SW480 (cell line): ENCODE measurements at places on chromosomes 5 and 9.
A peak's percentile ranks its signal among the peaks of the same experiment; 100 is the strongest.

- DNase-seq: no peak
Observed at GRCh38 chr9:69857828-69858227, 37.2 kb downstream of the CFAP95 start.

GRCh38 chr9:130330202-130330862, 64.8 kb downstream of the HMCN2 start:
- no peak for DNase-seq

DNA sequence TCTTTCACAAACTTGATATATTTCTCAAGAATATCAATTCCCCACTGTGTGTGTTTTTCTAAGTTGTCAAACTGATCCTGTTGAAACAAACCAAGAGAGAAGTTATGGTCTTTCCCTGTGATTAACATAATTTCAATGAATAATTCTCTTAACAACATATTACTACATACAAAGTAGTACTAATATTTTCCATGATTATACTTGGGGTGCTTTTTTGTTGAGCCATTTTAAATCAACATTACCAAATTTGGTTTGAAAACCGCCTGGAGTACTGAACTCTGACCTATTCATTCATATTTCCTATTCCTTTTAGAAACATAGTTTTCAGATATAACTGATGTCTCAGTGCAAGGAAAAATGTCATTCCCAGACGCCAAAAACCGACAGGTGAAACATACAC, 48.1 kb downstream of the FNBP1 start:
- no peak for DNase-seq

DNA sequence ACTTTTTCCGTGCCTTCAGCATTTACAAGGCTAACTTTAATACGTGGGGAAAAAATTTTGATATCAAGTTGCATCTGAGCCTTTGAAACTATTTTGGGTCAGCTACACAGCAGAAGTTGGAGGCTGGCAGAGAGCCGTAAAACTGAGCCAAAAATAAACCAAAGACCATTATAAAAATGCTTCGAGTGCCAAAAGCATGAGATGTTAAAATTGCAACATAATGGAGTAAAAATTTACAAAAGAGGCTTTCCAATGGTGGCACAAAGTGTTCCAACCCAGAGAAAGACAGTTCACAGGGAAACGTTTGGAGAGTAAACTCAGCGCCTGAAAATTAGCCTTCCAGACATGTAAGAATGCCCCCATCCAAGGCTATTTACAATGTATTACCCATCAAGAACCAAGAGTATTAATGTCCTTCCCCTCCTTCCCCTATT, 190.3 kb downstream of the TLE1 start:
- DNase-seq: no peak

DNA sequence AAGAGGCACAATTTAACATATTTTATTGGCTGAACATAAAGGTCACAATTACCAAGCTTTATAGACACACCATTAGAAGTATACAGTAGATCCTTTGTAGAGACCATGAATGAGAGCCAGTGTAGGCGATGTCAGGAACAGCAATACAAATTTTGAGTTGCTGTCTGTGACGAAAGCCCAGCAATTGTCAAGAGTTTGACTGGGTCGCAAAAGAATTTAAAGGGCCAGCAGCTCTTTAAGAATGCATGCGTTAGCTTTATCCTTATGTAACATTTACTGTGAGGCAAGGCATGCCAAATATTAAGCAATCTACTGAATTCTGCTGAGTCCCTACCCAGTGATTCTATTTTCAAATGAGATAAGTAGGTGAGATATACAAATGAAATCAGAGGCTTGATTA, 236.9 kb downstream of the ARRDC3 start:
- no peak for DNase-seq

GRCh38 chr5:75616971-75617621, 5.8 kb downstream of the ANKDD1B start:
- DNase-seq: no peak

- no peak for DNase-seq
Observed at GRCh38 chr9:77847059-77847499, 184.5 kb downstream of the GNAQ start.

DNA sequence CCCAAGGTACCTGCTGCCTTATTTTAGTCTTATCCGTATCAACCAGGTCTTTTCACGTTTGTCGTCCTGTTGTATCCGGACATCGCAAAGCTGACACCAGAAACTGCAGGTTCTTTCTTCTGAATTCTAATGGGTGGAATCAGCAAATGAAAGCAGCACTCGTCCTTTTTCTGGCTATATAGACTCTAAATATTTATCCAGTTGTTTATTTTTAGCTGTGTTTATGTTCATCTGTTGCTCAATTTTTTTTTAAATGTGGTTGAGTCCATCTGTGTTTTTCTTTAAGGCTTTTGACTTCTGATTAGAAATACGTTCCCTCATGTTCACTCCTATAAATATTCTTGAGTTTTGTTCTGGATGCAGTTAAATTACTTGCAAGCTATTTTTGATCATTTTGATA, 831.7 kb downstream of the MTRR start:
- DNase-seq: no peak

- DNase-seq: no peak
Observed at GRCh38 chr9:14526504-14526903, 166.7 kb downstream of the ZDHHC21 start.

DNA sequence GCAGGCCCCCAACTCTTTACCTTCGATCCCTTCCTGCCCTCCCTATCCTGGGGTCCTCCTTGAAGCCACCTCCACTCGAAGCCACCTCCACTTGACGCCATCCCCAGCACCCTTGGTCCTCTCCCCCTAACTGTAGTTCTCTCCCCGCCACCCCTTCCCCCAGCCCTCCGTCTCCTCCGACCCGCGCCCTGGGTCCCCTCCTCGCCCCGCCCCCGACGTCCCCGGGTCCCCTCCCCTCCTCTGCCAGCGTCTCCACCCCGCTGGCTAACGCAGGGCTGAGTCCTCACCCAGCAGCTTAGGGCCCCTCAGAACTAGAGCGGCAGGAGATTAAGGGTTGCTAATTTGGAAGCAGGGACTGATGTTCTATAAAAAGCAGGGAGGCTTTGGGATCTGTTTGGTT, 30.6 kb upstream of the ANKRD33B start:
- DNase-seq: no peak

DNA sequence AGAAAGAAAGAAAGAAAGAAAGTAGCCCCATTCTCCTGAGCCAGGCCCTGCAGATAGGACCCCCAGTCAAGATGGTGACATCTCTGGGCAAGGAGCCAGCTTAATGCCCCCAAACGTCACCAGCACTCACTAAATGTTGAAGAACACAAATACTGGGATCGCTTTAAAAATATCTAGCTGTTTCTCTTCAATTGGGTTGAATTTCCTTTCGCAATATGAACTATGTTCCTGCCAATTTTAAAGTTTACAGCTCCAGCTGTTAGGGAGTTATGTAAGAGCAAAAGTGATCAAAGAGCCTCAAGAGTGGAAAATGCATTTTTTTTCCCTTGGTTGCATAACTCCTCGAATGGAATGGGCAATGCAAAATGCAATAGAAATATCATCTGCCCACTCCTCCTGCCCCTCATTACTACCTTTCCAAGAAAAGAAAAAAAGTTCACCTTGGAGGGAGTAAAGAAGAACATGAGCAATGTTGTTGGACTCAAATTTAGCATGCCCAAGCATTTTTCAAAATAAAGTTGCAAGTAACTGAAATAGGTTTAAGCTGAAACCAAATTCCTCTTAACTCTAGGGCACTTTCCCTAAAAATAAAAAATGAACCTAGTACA, 244.2 kb upstream of the PIK3R1 start:
- DNase-seq: no peak

DNA sequence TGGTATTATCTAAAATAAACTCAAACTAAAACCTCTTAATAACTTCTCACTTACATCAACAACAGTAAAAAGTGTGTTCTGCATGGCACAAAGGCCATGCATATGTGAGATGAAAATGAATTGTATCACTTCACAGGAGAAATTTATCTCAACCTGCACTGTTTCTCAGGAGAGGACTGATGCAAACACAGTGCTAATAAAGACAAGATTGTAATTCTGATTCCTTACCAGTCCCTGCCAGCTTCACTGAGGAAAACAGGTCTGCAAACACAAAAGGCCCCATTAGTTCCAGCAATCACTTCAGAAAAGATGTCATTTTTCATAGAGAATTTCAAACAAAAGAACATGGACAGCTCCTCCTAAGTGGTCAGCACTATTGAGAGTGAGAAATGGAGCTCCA, 117.3 kb upstream of the PDE4D start:
- no peak for DNase-seq

GRCh38 chr9:18255747-18256146, 218.2 kb upstream of the ADAMTSL1 start:
- no peak for DNase-seq

DNA sequence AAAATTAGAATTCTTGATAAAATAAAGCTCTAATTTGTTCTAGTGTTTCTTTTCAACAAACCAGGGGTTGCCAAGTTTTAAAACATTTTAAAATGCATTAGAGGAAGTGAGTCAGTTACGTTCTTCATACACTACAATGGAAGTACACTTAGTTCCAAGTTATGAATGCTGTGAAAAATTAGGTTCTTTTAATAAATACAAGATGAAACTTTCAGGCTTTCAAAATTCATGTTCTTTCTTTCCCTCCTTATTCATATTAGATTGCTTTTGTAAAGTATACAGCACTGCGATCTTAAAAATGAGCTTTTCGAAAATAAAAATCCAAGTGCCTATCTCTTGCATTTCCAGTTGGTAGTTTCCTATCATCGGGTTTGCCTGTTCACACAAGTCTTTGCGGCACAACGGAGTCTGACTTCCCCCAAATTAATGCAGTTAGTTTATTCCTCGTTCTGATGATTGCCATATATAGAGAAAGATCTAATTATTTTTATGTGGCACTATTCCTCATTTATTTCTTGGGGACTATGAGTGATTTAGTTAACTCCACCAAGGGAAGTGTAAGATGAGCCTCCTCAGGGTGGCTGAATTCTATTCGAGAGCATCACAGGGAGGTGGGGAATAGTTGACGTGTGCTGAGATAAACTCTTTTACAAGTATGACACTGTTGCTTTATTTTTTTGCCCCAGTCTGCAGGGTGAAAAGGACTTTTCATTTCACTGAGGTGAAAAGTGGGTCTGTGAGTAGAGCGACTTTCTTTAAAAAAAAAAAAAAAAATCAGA, 238.2 kb downstream of the CD180 start:
- DNase-seq: no peak

- no peak for DNase-seq
Observed at GRCh38 chr5:149497357-149497756, 53.9 kb downstream of the CSNK1A1 start.

GRCh38 chr5:43608406-43608805, 5.4 kb downstream of the NNT start:
- DNase-seq: no peak

DNA sequence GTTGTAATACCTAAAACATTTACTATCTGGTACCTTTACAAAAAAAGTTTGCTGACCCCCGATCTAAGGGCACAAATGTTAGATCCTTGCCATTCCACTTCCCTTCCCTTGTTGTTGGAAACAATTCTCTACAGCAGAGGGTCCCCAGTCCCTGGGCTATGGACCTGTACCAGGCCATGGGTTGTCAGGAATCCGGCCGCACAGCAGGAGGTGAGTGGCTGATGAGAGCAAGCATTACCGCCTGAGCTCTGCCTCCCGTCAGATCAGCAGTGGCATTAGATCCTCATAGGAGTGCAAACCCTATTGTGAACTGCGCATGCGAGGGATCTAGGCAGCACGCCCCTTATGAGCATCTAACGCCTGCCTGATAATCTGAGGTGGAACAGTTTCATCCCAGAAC, 248.5 kb downstream of the AP3B1 start:
- DNase-seq: no peak

DNA sequence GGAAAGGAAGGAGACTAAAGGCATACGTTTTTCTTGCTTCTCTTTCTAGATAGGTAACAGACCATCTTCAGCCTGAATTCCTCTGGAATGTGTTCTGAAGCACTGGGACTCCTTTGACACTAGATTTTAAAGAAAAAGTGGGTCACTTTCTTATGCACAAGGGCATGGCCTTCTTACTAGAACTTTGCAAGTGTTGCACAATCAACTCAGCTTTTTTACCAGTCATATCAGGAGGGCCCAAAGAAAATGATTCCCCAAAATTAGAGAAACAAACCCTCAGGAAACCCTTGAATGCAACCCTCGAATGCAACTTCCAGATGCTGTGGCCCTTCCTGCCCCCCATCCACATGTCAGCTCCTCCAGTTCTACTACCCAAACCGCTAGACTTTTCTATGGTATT, 93.9 kb downstream of the YTHDC2 start:
- no peak for DNase-seq

DNA sequence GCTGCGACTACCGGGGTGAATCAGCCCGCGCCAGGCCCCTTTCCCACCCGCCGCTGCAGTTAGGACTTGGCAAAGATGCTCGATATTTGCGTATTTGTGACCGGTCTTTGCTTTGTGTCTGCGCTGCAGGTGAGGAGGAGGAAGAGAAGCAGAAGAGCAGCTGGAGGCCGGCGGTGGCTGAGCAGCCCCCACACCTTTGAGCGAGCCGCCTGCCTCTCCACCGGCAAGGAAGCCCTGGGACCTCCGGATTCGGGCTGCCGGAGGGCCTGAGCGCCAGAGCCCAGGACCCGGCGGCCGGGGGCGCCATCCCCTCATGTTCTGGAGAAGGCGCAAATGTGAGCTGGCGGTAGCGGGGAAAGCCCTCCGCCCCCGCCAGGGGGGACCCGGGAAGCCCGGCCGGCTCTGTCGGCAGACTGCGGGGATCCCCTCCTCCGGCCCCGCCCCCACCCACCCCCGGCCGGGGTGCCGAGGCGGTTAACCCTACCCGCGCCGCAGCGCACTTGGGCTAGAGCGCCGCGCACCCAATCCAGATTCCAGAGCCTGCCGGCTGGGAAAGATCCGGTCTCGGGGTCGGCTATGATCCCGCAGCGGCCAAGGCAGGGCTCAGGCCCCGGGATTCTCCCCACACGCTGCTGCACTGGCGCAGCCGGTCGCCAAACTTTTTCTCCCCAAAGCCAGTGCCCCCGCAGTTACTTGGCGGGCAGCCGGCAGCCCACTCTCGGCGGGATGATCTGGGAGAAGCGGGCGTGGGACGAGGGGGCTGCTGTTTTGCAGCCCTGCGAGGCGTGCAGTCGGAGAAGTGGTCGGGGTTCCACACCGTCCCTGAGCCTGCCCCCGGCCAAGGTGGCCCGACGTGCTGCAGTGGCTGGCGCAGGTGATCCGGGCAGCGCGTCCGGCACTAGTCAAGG, 800 bp upstream of the KCNN2 start:
- peak; percentile 18 for DNase-seq

GRCh38 chr9:100082782-100083181, 16.0 kb downstream of the ERP44 start:
- peak; percentile 7 for DNase-seq

DNA sequence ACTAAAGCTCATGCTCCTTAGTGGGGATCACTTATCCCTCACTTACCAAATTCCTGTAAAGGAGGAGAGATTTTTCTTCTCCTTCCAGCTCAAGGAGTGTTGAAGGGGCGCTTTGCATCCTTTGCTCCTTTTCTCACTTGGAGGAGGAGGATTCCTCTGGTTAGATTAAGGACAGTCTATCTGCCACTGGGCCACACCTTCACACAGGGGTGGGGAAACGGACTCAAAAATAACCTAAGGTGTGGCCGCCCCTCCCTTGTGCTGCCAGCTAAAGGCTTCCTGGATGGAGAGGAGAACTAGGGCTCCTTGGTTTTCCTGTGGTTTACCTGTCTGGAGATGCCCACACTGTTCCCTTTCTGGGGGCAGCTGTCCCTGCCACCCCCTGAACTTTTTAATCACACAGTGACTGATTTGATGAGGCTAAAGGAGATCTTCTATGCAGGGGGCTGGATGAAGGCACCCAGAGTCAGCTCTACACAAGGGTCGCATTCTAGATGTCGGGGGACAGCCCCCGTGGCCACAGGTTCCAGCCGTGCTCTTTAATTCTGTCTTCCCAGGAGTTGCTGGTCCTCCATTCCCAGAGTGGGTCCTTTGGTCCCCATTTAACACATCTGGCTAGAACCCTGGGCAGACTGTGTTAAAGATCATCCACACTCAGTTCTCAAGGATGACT, 14.4 kb downstream of the GLRX start:
- no peak for DNase-seq

GRCh38 chr5:129362456-129362855, 97.6 kb upstream of the ADAMTS19 start:
- no peak for DNase-seq
